T-helper 1 cell (primary cell): ENCODE measurements at places on chromosomes 5 and 9.

DNA sequence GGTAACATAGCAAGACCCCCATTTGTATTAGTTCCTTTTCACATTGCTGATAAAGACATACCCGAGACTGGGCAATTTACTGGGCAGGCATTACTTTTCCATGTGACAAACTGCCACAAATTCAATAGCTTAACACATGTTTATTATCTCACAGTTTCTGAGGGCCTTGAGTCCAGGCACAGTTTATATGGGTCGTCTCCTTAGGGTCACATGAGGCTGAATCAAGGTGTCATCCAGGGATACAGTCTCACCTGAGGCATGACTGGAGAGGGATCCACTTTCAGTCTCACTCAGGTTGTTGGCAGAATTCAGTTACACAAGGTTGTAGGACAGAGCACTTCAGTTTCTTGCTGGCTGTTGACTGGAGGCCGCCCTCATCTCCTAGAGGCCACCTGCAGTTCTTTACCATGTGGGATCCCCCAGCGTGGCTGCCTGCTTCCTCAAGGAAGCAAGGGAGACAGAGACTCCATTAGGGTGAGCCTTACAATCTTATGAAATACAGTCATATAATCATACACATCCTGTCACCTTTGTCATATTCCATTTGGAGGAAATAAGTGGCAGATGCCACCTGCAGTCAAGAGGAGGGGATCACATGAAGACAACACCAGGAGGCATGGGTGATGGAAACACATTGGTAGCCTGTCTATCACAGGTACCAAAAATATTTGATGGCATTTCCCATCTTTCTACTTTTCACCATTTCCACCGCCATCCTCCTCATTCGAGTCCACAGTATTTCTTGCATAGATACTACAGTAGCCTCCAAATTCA lies 15.1 kb upstream of the ERAP1 start:
- no peak for DNase-seq

GRCh38 chr9:105116052-105116868 lies 128.2 kb upstream of the SLC44A1 start:
- no peak for DNase-seq

- DNase-seq: no peak
Observed at GRCh38 chr5:124263680-124264491, 482.6 kb downstream of the ZNF608 start.

DNA sequence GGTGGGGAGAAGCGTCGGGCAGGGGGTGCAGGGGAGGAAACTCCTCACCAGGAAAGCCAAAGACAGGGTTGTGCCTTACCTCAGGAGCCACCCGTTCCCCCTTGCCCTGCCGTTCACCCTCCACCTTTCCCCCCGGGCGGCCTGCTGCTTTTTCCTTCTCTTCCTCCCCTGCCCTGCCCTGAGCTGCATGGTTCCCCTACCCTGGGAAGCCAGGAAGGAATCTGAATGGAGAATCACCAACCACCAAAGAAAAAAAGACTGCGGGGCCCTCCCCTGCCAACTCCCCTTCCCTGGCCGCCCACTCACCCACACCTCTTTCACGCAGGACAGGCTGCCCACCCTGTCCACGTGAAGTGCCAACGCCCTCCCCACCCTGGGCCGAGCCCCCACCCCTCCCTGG lies 820 bp upstream of the NFX1 start:
- no peak for DNase-seq

DNA sequence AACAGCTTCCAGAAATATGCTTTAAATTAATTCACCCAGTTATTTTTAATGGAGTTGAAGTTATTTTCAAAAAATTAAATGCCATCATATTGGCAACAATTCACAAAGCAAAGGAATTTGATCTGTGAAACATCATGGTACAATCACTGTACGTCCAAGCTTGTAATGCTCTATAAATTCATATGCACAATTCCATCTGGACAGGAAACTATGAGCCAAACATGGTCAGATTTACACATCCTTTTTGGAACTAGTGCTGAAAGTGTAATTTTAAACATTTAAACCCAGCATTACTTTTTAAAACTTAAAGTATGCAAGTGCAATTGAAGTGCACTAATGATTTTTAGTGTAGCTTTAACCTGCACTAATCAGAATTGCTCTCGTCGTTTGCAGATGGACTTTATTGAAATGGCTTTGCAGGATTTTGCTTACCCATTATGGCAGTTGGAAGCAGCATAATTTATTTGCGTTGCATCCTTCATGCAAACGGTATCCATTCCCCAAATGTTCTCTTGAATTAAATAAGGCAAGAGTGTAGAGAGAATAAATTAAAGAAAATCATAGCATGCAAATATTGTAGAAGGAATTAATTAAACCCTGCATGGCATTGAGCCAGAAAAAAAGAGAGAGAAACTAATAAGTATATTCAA lies 21.0 kb upstream of the OR13F1 start:
- DNase-seq: no peak

DNA sequence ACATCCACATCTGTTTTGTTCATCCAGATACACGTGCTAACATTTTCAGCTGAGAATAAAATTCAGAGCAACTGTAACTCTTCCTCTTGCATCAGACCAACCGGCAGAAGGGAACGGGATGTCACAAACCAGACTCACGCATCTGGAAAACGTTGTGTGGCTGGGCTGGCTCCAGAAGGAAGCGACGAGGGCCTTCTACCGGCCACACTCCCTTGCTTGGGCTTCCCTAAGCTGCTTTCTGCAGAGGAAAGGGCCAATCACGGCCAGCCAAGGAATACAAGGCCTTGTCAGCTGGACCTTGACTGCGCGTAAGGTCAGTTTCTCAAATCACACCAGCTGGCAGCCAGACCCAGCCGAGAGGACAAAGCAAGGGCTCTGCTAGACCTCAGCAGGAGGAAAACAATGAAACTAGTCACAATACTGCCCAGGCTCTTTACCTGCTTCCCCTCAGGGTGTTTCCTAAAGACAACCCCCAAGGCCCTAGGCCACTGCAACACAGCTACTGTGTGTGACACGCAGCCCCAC lies 106.1 kb downstream of the THBS4 start:
- no peak for DNase-seq

DNA sequence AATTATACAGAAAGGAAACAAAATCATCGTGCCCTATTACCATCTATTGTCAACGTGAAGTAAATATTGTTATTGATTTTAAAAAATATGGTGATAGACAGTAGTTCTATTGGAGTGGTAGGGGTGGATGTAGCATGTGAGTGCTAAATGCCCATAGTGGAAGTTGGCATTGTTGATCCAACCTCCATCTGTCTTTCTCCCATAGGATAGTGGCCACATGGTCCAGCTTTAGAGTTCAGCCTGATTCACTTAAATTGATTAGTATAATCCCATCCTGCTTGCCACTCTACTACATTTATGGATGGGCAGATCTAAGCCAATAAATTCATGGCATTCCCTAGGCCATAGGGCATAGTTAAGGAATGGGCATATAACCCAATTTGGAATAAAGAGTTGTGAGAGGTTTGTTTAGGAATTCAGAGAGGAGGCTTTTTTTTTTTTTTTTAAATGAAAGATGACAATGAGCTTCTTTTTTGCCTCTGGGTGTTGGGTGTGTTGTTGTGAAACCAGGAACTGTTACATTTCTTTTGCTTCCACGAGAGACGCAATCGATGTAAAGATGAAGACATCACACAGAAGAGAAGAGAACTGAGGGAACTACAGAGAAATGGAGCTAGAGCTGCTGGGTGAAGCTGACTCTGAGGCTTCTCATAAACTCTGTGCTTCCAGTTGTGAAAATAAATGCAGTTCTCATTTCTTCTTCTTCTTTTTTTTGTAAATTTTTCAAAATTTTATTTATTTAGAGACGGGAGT lies 12.5 kb upstream of the CHD1 start:
- no peak for DNase-seq

- DNase-seq: no peak
Observed at GRCh38 chr9:65403721-65404120, 118.7 kb upstream of the FOXD4L5 start.

- no peak for DNase-seq
Observed at GRCh38 chr9:107942856-107943255, 453.3 kb upstream of the KLF4 start.

DNA sequence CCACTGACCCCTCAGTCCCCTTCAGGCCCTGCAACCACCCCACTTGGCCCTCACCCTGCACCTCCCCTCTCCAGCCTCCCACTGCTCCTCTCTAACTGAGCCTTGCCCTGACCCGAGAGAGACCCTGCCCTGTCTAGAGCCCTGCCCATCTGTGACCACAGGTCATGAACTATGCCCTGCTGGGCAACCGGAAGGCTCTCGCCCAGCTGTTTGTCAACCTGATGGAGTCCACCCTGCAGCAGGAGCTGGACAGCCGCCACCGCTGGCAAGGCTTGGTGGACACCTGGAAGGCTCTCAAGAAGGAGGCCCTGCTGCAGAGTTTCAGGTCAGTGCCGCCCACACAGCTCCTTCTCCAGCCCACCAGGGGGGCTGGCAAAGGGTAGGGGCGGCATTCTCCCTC lies 9.4 kb downstream of the CCDC180 start:
- no peak for DNase-seq

DNA sequence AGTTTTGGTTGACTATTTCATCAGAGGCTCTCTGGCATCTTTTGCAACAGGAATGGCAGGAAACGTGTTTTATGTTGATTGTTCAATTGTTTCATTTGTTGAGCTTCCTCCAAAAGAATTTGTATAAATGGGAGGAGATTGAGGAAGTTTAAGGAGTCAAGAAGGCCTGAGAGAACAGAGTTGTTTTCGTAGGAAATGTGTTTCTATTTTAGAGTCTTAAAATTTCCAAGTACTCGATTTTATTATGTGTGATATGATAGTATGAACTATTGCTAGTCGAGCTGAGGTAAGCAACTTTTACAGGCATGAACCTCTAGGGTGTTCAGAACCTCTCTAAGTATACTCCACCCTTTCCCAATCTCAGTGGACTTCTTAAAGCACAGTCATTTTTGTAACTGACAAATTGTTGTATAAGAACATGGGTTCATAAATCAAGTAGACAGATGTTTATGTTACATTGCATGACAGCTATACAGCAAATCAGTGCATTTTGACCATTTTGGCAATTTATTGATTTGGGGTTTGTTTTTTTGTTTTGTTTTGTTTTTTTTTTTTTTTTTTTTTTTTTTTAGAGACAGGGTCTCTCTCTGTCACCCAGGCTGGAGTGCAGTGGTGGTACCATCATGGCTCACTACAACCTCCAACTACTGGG lies 47.4 kb downstream of the POLK start:
- DNase-seq: no peak

- no peak for DNase-seq
Observed at GRCh38 chr9:117869712-117870111, 165.5 kb downstream of the TLR4 start.

GRCh38 chr5:6450319-6450833 lies 1.7 kb downstream of the UBE2QL1 start:
- no peak for DNase-seq

GRCh38 chr9:130891688-130892476 lies 4.7 kb downstream of the QRFP start:
- DNase-seq: no peak

DNA sequence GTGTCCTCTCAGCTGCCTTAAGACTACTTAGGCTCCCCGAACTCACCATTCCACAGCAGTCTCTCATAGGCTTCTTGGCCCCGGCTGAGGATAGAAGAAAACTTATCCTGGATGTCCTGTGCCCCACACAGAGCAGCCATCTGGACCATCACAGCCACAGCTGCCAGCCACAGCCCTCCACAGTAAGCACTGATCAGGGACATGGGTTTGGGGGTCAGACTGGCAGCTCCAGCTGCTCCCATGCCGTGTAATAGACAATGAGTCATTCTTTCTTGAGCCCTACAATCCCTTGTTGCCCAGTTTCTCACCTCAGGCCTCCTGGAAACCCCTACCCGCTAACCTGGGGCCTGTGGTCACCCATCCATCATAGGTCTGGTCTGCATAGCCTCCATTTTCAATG lies 5.7 kb downstream of the CREB3 start:
- no peak for DNase-seq

- no peak for DNase-seq
Observed at GRCh38 chr9:89866701-89867100, 261.9 kb downstream of the GADD45G start.

GRCh38 chr9:88065619-88066018 lies 72.7 kb downstream of the SPATA31C2 start:
- DNase-seq: no peak

GRCh38 chr5:174759091-174759490 lies 34.7 kb downstream of the MSX2 start:
- no peak for DNase-seq

DNA sequence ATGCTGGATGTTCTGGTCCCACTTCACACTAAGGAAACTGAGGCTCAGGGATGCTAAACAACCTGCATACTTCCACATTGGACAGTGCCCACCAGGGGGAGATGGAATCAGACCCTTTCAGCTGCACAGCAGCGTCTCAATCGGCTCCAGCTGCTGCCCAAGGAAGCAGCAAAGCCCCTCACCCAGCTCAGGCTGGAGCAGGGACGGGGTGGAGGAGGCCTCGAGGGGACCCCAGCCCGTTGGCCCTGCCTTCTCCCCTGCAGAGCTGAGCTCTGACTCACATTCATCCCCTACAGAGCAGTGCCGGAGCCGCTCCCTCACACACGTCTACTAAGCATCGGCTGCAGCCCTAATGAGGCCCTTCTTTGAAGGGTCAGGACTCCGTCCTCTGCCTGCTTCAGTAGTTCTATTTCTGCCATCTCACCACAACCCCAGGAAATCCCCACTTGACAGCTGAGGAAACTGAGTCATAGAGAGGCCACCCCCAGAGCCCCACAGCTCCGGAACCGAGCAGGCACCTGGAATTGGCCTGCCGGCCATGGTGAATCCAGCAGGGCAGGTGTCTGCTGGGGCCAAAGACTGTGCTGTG lies 21.5 kb upstream of the SUSD3 start:
- no peak for DNase-seq

DNA sequence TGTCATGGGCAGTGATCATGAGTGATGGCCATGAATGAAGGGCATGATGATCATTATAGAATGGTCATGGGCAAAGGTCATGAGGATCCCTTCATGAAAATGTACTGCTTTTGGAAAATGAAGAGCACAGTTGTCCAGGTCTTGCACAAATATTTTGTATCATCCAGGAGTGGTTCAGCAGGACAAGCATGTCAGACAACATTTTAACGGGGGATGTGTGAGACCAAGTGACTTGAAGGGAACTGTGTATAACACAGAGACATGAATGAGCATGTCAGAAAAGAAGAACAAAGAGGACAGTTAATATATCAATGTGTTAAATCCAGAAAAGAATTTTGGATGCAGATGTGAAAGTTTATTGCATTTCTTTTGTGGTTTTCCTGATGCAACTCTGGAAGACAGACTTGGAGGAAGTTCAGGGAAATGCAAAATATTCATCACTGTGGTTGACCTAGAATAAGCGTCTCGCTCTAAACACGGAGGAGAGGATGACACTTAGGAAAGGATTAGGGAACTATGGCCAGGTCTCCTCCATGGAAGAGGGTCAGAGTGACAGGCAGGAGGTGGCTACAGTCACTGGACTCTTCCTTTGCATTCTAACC lies 116.1 kb upstream of the IRX4 start:
- no peak for DNase-seq
